ENCODE measurements at places on chromosomes 12 and 14.

- DNase-seq: no peak
These were observed 96.0 kb downstream of the RPAP3 start for GRCh38 chr12:47609806-47610205.

- peak; percentile 74 for DNase-seq
These were observed 644.0 kb downstream of the DIO2 start for GRCh38 chr14:79567306-79567705.

DNA sequence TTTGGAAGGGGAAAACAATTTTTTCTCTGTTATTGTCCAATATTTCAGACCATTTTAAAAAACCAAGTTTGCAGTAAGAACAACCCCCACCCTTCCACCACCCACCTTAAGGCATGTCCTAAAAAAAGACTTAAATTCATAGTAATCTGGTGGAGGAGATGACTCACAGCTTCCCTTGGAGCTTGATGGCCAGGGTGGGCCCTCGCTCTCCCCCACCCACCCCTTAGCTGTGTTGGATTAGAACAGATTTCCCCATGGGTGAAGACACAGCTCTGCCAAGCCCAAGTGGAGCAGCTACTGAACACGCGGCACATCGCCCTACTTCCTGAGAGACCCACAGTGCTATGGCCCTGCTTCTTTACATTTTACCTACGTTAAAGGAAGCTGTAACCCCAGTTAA is 140.3 kb downstream of the GCH1 start:
- no peak for DNase-seq

GRCh38 chr12:70260646-70261045 is 17.4 kb downstream of the CNOT2 start:
- DNase-seq: no peak

- DNase-seq: no peak
These were observed 13.7 kb upstream of the LIMA1 start for GRCh38 chr12:50297027-50297426.

- no peak for DNase-seq
These were observed 71.8 kb upstream of the GZMB start for GRCh38 chr14:24705840-24706239.

DNA sequence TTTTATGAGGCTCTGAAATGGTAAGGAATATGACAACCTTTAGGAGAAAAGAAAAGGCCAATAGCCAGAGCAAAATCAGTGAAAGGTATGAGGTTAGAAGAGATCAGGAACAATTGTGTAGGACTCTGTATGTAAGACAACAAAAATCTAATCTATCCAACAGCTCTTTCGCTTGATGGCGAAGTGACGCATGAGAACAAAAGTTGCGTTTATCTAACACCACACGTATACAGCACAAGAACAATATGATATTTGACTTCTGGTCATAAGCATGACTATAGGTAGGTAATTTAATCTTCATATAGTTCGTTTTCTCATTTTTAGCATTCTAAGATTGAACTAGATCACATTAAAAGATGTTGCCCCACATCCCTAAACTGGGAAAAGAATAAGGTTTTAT is 1.5 kb downstream of the CLECL1 start:
- DNase-seq: no peak

GRCh38 chr12:127342861-127343260 is 924.1 kb upstream of the TMEM132C start:
- DNase-seq: no peak

DNA sequence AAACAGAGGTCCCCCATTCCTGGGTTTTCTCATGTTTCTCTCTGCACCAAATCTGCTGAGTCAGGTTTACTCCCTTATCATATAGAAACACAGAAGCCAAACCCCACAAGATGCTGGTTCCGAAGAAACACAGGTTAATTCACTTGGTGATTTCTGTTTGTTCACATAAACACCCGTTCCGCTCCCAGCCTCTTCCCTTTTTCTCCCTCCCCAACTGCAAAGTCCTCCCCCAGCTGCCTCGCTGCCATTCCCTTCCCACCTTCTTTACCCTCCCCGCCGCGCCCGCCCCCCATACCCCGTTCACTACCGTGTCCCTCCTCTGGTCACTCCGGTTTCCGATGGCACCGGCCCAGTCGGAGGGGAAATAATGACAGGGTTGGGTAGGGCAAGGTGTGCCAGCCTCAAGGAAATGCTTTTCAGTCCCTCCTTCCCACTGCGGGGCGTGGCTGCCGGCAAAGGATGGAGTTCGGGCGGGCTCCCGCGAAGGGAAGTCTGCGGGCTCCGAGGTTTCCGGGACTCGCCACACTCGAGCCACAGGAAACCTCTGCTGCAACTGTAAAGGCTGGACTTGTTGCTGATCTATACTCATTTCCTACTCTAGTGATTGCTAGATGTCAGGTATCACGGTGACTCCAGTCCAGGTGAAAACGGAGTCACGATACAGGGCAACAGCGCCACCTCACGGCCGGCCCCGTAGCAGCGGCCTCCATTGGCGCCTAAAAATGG is at the start of gene STYK1:
TSS of gene STYK1 (minus strand) at position 394 of the 726 bp plus-strand sequence. CDS start 39,434 bp downstream, outside the sequence.
- DNase-seq: peak; percentile 47

- DNase-seq: no peak
These were observed 197.2 kb downstream of the FOXA1 start for GRCh38 chr14:37397941-37398215.

- no peak for DNase-seq
These were observed 67.2 kb downstream of the GNS start for GRCh38 chr12:64691795-64692583.

- DNase-seq: no peak
These were observed 39.7 kb downstream of the KRT80 start for GRCh38 chr12:52151837-52152783.

DNA sequence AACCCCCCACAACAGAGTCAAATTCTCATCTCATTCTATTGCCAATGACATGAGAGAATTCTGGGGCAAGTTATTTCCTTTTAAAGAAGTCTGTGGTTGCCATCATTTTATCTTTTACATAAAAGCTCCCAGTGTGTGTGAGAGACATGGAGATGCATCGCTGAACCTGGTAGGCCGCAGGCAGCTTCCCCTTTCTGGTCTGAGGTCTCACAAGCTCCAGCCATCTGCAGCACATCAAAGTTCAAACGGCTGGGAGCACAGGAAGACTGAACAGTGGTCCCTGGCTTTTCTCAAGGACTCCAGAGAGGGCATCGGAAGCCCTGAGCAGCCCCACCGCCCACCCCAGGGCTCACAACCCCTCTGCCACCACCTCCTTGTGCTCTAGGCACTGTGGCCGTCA is 141.7 kb downstream of the RIMBP2 start:
- no peak for DNase-seq

DNA sequence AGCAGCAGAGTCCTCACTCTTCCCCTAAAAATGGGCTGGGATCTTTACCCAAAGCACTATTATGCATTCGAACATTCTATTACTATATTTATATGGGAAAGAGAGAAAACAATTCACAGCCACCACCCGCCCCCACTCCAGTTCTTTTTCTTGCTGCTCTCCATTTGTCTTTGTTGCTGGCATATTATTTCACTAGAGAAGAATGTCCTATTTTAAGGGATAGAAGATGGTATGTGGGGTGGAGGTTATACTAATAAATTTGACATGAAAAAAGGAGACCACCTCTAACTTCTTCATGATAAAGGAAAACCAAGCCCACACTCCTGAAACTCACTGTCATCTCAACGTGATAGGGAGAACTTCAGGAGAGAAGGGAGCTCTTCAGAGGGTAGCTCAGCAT is 28.5 kb upstream of the NTF3 start:
- no peak for DNase-seq

DNA sequence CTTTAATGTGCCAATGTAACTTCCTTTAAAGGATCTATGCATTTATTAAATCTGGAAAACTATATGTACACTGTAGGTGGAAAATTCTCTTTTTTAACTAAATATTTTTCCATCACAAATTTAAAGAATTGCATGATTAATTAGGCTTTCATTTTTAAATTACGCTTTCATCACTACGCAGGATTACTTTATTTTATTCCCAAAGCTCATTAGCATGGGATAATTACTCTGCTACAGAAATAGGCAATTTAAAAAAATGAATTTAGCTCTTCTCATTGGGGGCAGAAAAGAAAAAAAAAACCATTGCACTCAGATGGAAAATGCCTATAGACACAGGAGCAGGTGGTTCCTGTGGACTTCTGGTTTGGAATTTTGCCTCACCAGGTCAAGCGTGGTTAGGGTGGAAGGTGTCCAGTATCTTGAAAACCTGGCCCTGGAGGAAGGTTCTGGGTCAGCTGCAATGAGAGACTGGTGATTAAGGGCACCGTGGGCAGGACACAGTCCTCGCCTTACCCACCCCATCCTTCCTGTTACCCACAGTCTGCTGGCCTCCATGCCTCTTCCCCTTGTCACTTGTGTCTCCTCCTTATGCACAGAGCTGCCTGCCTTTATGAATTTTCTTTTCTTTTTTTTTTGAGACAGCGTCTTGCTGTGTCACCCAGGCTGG is 17.3 kb upstream of the RIN3 start:
- no peak for DNase-seq

DNA sequence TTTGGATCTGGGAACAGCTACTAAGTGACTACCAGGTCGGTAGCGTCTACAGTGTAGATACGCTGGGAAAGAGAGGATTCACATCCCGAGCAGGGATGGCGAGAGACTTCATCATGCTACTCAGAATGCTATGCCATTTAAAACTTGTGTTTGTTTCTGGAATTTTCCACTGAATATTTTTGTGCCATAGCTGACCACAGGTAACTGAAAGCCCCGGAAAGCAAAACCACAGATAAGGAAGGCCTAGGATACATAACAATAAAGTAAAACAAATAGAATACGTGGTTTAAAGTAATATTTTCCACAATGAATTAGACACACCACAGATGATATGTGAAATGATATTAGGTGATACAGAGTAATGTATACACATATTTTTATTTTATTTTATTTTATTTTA is 7.9 kb upstream of the HCAR1 start:
- DNase-seq: no peak

DNA sequence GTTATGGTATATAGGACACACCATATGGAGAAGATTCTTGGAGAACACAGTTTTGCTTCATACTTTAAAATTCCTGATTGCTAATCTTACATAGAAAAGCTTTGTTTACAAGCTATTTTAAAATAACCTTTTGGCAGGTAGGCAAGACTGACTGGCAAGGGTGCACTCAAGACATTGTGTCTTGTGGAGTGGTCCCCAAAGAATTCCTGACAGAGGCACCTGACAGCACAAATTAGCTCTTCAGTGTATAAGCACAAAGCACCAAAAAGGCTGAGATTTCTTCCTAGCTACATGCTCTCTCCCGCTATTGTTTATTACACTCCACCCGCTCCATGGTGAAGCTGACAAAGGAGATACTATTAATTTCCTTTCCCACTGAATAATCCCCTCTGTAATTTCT is 139.4 kb downstream of the MON2 start:
- no peak for DNase-seq

DNA sequence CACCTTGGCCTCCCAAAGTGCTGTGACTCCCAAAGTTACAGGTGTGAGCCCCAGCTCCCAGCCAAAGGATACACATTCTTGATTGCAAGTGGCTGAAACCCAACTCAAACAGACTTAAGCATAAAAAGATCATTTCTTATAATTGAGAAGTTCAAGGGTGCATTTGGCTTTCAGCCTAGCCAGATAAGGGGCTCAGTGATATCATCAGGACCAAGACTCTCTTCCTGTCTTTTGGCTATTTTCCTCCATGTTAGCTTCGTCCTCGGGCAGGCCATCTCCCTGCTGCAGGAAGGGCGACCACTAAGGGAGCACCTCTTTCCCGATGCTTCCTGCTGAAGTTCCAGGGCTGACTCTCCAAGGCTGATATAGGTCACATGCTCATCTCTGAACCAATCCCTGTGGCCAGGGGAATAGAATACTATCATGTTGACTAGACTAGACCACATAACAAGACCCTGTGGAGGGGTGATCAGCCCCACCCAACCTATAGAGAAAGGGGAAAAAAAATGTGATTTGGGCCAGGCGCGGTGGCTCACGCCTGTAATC is 9.8 kb upstream of the KRT8 start:
- DNase-seq: no peak

- no peak for DNase-seq
These were observed 2.2 kb downstream of the CYP27B1 start for GRCh38 chr12:57764662-57765002.

GRCh38 chr14:24952851-24953666 is 96.9 kb downstream of the STXBP6 start:
- no peak for DNase-seq

DNA sequence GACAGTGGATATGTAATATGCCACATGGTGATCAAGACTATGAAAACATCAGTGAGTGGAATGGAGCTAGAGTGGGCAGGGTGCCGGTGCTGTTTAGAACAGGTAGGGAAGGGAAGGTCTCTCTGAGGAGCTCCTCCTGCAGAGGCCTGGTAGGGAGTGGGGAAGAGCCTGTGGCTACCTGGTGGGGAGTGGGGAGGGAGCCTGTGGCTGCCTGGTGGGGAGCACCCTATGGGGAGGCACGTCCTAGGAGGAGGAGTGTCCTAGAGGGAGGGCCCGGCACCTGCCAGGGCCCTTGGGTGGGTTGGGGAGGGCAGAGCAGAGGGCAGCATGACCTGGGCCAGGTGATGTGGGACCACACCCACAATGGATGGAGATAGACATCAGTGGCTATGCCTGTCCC is 122.6 kb downstream of the ADGRD1 start:
- DNase-seq: no peak

DNA sequence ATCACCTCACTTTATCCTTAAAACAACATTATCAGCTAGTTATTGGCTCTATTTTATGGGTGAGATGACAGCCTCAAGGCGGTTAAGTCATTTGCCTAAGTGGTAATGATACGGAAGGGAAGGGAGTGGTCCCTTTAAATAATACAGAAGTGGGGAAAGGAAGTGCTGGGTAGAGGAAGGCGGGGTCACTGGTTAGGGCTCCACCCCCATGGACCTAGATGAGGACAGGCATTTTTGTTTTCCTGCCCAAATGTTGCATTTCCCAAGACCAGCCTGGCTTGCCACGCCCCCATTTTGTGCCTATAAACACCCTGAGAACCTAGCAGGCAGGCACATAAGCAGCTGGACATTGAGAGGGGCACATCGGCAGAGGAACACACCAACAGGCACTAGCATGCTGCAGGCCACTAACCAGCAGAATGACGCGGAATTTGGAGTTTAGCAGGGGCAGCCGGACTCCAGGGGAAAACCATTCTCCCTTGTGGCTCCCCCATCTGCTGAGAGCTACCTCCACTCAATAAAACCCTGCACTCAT is 100.9 kb downstream of the EPS8 start:
- no peak for DNase-seq

DNA sequence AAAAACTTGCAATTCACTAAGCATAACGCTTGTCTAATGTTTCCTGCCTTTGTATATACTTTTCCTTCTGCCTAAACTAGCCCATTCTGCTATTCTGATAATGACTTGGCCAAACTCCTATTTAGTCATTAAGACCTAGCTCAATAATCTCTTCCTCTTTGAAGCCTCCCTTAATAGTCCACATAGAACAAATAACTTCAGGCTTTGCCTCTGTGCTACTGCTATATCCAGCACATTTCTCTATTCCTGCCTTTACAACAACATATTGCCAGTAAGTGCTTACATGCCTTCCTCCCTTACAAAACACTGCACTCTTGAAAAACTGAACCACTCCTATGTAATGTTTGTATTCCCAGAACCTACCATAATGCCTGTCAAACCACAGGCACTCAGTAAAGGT is 13.8 kb downstream of the PRICKLE1 start:
- no peak for DNase-seq

- DNase-seq: no peak
These were observed 117.9 kb downstream of the PDE3A start for GRCh38 chr12:20486233-20486632.

- DNase-seq: peak; percentile 7
These were observed 515.3 kb downstream of the SLC6A15 start for GRCh38 chr12:84397263-84397662.

- DNase-seq: no peak
These were observed 2.1 kb upstream of the INHBE start for GRCh38 chr12:57452937-57453509.

All from NCI-H1694 treated with DMSO at 0.1 percent for 48 hours (cell line).